IPS DF 6.9 (cell line): ENCODE measurements at places on chromosomes 13 and 19.

DNA sequence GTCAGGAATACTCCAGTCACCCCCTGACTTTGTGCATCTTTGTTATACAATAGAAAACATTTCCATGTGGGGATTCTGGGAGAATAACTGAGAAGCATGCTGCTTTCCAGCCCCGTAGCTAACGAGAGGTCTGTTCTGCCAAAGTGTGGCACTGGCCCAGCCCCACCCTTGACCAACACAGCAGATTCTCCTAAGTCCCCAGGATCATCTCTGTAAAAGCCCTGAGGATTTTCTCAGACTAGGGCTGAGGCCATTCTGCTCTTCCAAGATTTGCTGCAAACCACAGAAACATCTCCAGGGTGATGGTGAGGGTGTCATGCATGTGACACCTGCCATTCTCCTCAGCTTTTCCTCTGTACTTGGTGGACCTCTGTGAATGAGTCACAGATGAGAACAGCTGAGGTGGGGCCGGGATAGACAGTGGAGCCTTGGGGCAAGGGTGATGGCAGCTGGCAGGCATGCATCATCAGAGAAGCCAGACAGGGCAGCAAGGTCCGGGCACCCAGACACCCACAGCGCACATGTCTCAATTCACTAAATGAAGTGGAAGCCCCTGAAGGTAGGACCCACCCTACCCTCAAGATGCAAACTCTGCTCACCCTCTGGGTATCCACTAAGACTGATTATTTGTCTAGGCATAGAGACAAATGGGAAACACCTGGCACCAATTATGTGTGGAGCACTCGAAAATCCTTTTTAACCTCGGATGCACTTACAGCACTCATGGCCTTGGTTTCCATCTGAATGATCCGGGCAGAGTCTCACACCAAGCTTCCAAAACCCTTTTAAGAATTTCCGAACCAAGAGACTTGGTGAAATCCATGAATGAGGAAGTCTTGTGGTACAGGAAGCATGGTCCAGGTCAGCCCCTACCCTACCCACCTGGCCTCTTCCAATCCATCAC is 20.1 kb upstream of the DOCK9 start:
- no peaks in the 10 kb centered on the region for H3K27me3 ChIP-seq
- H3K4me1 ChIP-seq, result peaks cover 4% of the 10 kb centered on the region
- H3K4me3 ChIP-seq, result no peak overlapping the region
- no peaks in the 10 kb centered on the region for H3K36me3 ChIP-seq
- DNase-seq, result no peak
- H3K27ac ChIP-seq, result no peak overlapping the region

DNA sequence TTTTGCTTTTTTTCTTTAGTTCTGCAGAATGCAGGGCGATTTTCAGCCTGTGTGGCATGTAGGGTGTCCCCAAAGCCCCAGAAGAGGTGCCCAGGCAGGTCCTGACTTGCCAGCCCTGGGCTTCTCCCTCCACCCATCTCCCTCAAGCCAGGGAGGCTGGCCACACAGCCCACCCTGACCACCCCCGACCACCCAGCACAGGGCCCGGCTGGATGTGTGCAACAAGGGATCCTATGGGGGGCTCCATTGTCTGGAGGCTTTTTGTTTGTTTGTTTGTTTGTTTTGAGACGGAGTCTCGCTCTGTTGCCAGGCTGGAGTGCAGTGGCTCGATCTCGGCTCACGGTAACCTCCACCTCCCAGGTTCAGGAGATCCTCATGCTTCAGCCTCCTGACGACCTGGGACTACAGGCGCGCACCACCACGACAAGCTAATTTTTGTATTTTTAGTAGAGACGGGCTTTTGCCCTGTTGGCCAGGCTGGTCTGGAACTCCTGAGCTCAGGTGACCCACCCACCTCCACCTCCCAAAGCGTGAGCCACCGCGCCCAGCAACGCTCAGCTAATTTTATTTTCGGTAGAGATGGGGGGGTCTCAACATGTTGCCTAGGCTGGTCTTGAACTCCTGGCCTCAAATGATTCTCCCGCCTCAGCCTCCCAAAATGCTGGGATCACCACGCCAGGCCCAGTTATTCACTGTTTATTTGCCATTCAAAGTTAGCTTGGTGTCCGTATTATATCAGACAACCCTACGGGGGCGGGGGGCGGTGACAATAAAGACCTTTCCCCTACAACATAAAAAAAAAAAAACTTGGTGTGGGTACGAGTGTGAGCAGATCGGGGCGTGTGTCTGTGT is 7.8 kb upstream of the MKNK2 start:
- H3K27ac ChIP-seq, result no peak overlapping the region
- no peak for DNase-seq
- no peak overlapping the region for H3K4me3 ChIP-seq
- H3K4me1 ChIP-seq, result peaks cover 17% of the 10 kb centered on the region
- no peaks in the 10 kb centered on the region for H3K27me3 ChIP-seq

GRCh38 chr19:3750211-3750610 is 11.3 kb downstream of the APBA3 start:
- H3K27me3 ChIP-seq, result no peaks in the 10 kb centered on the region
- DNase-seq, result no peak
- no peak overlapping the region for H3K27ac ChIP-seq
- H3K4me1 ChIP-seq, result no peaks in the 10 kb centered on the region
- no peak overlapping the region for H3K4me3 ChIP-seq

DNA sequence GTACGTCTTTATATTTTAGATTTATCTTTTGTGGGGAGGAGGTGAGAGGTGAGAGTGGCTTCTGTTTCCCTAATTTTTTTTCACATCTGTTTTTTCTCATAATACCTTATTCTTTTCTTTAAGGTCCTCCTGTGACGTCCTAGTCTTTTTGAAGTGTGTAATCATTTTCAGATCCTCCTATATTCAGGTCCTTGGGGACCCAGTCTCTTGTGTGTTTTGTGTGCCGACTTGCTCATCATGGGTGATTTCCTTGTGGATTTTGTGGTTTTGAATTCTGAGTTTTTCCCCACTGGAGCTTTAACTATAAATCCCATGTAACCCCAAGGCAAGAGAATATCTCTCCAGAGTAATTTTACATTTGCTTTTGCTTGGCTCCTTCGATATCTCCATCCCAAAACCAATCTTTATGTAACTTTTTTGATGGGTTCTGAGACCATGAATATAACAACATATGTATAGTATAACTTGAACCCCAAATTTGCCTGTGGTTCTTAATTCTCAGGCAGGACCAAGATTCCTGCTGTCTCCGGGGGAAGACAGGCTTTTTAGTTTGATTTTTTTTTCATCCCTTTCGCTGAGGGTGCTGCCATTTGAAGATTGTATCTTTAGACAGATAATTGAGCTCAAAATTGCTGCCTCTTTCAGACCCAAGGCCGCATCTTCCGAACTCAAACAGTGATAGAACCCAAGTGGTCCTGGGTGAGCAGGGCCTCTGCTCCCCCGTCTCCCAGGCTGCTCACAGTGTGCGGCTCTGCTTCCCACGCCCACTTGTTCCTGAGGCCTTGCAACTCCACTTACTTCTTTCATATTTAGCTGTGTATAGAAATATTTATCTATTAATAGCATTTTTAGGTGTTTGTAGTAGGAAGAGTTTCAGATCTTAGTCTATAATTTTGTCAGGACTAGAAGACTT is 59.1 kb upstream of the GPR183 start:
- no peaks in the 10 kb centered on the region for H3K36me3 ChIP-seq
- H3K4me1 ChIP-seq, result no peaks in the 10 kb centered on the region
- no peaks in the 10 kb centered on the region for H3K27me3 ChIP-seq

DNA sequence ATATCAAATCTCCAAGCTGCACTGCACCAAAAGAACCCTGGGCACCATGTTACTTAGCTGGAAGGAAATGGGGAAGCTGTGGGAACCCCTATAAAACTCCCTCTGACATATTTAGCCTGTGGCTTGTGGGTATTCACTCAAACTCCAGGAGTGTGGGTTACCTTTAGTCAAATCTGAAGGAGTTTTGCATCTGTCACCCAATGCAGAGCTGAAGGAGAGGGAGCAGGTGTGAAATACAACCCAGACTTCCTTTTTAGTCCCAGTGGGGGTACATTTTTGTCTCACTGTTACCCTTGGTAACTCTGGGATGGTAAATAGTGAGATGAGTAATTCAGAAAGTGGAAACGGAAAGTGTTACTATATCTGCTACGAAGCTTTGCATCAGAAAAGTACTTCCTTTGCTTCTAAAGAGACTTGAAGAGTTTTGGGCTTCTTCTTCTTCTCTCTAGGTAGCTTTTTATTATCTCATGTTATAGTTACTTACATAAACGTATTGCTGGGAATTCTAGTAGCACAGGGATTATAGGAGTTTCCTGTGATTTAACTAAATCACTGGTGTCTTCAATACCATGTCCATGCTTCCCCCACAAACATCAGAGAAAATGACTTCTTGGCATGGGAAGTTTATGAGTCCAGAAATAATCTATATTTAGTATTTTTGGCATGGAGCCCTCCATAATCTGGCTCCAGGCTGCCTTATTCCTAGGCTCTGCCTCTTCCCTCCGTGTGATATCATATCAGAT is 105.9 kb downstream of the AKAP11 start:
- DNase-seq, result no peak
- no peak overlapping the region for H3K27ac ChIP-seq
- no peaks in the 10 kb centered on the region for H3K36me3 ChIP-seq
- H3K4me1 ChIP-seq, result no peaks in the 10 kb centered on the region
- H3K4me3 ChIP-seq, result no peak overlapping the region
- H3K27me3 ChIP-seq, result no peaks in the 10 kb centered on the region

GRCh38 chr13:111326981-111327642 is 6.7 kb downstream of the TEX29 start:
- DNase-seq, result no peak
- no peak overlapping the region for H3K27ac ChIP-seq
- no peaks in the 10 kb centered on the region; the same call in 1 of the 2 replicates for H3K4me1 ChIP-seq

- no peaks in the 10 kb centered on the region for H3K27me3 ChIP-seq
- DNase-seq, result no peak
- no peaks in the 10 kb centered on the region for H3K36me3 ChIP-seq
- H3K4me1 ChIP-seq, result no peaks in the 10 kb centered on the region
These were observed 316.2 kb downstream of the MTUS2 start for GRCh38 chr13:29136341-29136740.

GRCh38 chr19:16600824-16601223 is 27.2 kb downstream of the MED26 start:
- H3K4me3 ChIP-seq, result no peak overlapping the region
- H3K4me1 ChIP-seq, result no peaks in the 10 kb centered on the region
- no peak overlapping the region for H3K27ac ChIP-seq
- no peak for DNase-seq

- H3K27me3 ChIP-seq, result no peaks in the 10 kb centered on the region
- H3K36me3 ChIP-seq, result peaks cover 15% of the 10 kb centered on the region
- H3K27ac ChIP-seq, result no peak overlapping the region
- no peak overlapping the region for H3K4me3 ChIP-seq
- no peaks in the 10 kb centered on the region for H3K4me1 ChIP-seq
These were observed 8.2 kb downstream of the NDUFA11 start for GRCh38 chr19:5895409-5895808.

- no peaks in the 10 kb centered on the region for H3K36me3 ChIP-seq
- no peaks in the 10 kb centered on the region for H3K27me3 ChIP-seq
- H3K4me1 ChIP-seq, result no peaks in the 10 kb centered on the region
- H3K4me3 ChIP-seq, result no peak overlapping the region
These were observed 45.6 kb upstream of the MRI1 start for GRCh38 chr19:13718733-13719132.

GRCh38 chr13:47166336-47166735 is 269.5 kb upstream of the HTR2A start:
- DNase-seq, result no peak
- no peak overlapping the region for H3K4me3 ChIP-seq
- H3K36me3 ChIP-seq, result no peaks in the 10 kb centered on the region
- no peak overlapping the region for H3K27ac ChIP-seq
- H3K27me3 ChIP-seq, result no peaks in the 10 kb centered on the region

- no peak overlapping the region for H3K27ac ChIP-seq
- DNase-seq, result no peak
- no peak overlapping the region for H3K4me3 ChIP-seq
- H3K27me3 ChIP-seq, result no peaks in the 10 kb centered on the region
These were observed 271.8 kb upstream of the HTR2A start for GRCh38 chr13:47168618-47169017.

DNA sequence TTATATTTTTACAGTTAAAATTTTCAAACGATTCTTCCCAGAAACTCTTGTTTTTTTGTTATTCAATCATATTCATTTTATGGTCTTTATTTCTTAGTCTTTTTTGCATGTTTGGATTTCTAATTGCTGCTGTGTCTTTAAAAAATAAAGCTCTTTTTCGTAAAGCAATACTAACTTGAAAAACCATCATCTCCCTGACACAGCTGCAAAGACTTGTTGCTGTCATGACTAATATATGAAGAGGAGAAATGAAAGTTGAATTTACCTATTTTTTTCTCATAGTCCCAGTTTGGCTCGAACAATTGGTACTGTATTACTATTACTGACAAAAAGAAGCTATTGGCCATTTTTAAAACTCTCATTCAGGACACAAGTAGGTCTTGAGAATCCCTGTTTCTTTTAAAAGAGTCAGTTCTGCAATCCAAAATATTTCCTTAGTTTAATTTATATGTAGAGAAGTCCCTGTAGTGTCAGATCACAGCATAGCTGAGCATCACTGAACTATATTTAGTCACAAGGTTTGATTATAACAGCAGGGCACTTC is 12.1 kb upstream of the SPART start:
- no peaks in the 10 kb centered on the region for H3K4me1 ChIP-seq
- H3K27ac ChIP-seq, result no peak overlapping the region
- no peaks in the 10 kb centered on the region for H3K27me3 ChIP-seq

DNA sequence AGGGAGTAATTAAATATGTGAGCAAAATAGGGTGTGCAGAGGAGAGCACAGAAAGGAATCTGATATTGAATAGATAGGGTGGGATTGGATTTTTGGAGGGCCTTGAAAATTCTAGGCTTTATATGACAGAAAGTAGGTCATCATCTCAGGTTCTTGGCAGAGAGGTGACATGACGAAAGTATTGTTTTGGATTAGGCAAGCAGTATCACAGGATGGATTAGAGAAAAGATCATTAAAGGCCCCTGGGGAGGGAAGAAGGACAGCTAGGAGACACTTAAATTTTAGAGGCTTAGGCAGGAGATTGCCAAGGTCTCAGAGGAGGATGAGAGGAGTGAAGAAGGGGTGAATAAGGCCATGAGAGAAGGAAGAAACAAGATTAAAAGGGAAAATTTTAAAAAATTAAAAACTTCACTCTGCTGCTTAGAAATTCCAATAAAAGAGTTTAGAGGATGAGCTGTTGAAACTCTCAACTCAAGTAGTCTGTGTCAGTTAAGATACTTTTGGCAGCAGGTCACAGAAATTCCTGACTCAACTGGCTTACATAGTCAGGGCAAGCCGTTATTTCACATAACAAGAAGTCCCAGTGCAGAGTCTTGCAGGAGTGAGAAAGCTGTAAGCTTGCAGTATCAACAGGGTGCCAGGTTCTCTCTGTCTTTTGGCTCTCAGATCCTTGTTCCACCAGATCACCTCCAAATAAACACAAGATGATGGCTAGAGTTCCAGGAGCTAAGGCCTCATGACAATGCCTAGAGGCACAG is 8.8 kb downstream of the GPC6 start:
- no peaks in the 10 kb centered on the region for H3K27me3 ChIP-seq
- DNase-seq, result no peak
- H3K4me1 ChIP-seq, result peaks cover 3% of the 10 kb centered on the region; the same call in 1 of the 2 replicates
- H3K27ac ChIP-seq, result no peak overlapping the region
- H3K36me3 ChIP-seq, result no peaks in the 10 kb centered on the region
- H3K4me3 ChIP-seq, result no peak overlapping the region

GRCh38 chr19:5200844-5201243 is 139.8 kb downstream of the PTPRS start:
- no peak overlapping the region for H3K27ac ChIP-seq
- H3K4me1 ChIP-seq, result no peaks in the 10 kb centered on the region
- H3K36me3 ChIP-seq, result no peaks in the 10 kb centered on the region
- DNase-seq, result no peak
